Progenitor cell of endocrine pancreas (in vitro differentiated cells): ENCODE measurements at places on chromosomes 3 and 15.

DNA sequence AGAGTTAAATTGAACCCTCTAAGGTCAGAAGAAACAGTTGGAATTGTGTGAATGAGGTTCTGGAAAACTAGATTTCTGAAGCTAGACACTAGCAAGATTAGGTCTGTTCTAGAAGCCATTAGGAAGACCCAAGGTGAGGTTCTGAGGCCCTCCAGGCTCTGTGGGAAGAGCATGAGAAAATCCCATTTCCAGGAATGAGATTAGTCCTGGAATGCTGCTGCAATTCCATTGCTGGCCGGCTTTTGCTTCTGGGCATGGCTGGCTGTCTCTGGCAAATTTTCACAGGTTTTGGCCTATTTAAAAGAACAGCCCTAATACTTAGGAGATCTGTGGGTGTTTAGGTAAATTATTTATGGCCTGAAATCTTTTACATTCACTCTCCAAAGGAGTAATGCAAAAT, 26.9 kb upstream of the PYDC2 start:
- DNase-seq: no peak

DNA sequence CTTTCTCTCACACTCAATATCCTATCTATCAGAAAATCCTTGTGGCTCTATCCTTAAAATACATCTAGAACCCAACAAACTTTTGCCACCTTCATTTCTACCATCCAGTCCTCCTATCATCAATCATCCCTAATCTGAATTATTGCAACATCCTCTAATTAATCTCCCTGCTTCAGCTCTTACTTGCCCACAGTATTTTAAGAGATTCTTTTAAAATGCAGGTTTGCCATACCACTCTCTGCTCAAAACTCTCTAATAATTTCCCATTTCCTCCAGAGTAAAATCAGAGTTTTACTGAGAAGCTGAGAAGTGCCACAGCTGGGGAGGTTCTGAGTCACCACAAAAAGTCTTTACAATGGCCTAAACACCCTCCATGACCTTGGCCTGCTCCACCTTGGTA, 234.3 kb upstream of the ZPLD1 start:
- DNase-seq: no peak

GRCh38 chr3:32675650-32676049, 9.3 kb upstream of the CNOT10 start:
- DNase-seq: no peak

GRCh38 chr15:84975871-84976351, 5.7 kb upstream of the PDE8A start:
- DNase-seq: no peak

- DNase-seq: no peak
These were observed 114.0 kb downstream of the CYP19A1 start for GRCh38 chr15:51224428-51224827.
